ENCODE measurements at places on chromosomes 1 and 21. TPM values are rescaled to one million over a fixed set of nuclear protein-coding genes. Genes with fewer than 3 reads are reported as not detected.

Gene LRRC71
- not detected for total RNA-seq

Gene GPR52
- total RNA-seq = 8.3 TPM

Gene RGS5
- 13.1 TPM for total RNA-seq

Gene LCE5A
- total RNA-seq = not detected

GRCh38 chr1:221667504-221667903, 74.4 kb downstream of the DUSP10 start:
- no peaks in the 10 kb centered on the region for H3K36me3 ChIP-seq
- no peaks in the 10 kb centered on the region for H3K27me3 ChIP-seq
- H3K4me1 ChIP-seq = no peaks in the 10 kb centered on the region
- H3K4me3 ChIP-seq = no peak overlapping the region
- no peak overlapping the region for H3K27ac ChIP-seq

DNA sequence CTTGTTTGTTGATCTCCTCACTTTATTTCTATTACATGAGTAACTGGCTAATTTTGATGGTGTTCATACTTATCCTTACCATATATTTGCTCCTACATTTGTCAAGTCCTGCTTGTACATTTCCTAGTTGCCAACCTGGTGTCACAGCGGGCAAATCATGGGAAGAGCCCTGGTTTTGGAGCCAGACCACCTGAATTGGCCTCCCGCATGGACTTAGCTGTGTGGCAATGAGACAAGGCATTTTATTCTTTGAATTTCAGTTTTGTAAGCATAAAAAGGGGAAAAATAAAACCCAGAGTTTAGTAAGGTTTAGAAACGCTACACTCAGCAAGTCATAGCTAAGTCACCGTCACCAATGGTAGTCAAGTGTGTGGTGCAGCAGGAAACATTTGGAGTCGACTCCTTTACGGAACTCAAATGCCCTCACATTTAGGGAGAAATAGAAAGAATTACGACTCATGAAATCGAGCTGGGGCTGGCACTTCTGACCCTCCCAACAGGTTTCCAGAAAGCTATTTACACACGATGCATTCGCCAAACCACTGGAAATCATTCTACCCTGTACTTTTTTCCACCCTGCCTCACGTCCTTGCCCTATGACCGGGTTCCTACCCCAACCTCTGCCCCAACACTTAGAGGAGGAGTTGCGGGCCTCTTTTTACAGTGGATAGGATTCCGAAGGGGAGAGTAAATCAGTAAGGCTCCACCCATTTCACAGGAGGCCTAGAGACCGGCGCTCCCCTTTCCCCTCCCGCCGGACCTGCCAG, 492 bp upstream of the PGM1 start:
- H3K27ac ChIP-seq = peak overlapping the region; percentile 94
- H3K4me1 ChIP-seq = no peaks in the 10 kb centered on the region
- H3K36me3 ChIP-seq = no peaks in the 10 kb centered on the region
- no peaks in the 10 kb centered on the region for H3K27me3 ChIP-seq
- no peak for DNase-seq

DNA sequence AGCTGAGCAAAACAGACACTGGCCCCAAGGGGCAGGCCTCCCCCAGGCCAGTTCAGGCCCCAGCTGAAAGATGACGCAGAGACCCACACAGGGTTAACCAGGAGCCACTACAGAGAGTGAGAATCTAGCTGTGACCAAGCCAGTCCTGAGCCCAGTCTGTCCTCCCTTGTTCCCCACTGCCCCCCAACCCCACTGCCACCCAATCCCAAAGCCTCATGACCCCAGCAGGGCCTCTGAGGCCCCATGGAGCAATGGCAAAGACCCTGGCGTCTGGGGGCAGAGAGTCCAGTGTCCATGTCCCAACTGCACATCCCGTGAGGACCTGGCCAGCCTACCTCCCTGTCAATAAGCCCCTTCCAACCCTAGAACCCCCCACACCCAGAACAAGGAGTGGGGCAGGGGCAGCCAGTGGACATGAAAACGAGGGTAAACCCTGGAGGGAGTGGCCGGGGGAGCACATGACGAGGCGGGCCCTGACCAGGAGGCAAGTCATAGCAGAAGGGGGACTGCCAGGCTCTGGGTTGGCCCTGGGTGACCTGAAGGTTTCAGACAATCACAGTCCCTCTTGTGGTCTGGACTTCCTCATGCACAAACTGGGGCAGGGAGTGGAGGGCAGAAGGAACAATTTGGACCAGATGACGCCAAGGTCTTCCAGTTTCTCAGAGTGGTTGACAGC, 100.5 kb downstream of the GLIS1 start:
- no peaks in the 10 kb centered on the region for H3K36me3 ChIP-seq
- no peak overlapping the region for H3K27ac ChIP-seq
- no peaks in the 10 kb centered on the region for H3K27me3 ChIP-seq
- no peaks in the 10 kb centered on the region for H3K4me1 ChIP-seq
- peak; percentile 34 for DNase-seq
- no peak overlapping the region for H3K4me3 ChIP-seq

DNA sequence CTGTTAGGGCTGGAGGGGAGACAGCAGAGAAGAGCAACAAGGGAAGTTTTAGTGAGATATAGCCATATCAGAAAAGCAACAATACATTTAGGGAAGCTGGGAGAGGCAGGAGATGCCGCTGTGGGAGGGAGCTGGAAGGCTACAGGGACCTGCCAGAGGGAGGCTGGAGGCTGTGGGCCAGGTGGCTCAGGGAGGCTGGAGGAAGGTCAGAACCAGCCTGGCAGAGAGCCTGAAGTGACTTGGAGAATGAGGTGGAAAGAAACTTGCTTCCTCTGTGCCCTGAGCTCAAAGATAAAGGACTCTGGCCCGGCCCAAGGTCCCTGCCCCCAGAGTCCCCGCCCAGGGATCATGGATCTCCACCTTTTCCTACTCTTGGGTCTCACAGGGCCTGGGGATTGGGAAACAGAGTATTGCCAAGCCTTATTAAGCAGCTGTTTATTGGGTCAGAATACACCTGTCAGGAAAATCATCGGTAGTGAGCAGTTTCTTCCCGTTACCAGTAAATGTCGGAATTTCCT, 85.9 kb downstream of the KIF26B start:
- H3K4me1 ChIP-seq = no peaks in the 10 kb centered on the region
- no peaks in the 10 kb centered on the region for H3K27me3 ChIP-seq
- peak; percentile 46 for DNase-seq

- H3K4me3 ChIP-seq = no peak overlapping the region
- no peaks in the 10 kb centered on the region for H3K4me1 ChIP-seq
- no peaks in the 10 kb centered on the region for H3K27me3 ChIP-seq
- no peaks in the 10 kb centered on the region for H3K36me3 ChIP-seq
- no peak for DNase-seq
- H3K27ac ChIP-seq = no peak overlapping the region
Measured at GRCh38 chr1:89274411-89274857, 1.8 kb upstream of the GBP5 start.

DNA sequence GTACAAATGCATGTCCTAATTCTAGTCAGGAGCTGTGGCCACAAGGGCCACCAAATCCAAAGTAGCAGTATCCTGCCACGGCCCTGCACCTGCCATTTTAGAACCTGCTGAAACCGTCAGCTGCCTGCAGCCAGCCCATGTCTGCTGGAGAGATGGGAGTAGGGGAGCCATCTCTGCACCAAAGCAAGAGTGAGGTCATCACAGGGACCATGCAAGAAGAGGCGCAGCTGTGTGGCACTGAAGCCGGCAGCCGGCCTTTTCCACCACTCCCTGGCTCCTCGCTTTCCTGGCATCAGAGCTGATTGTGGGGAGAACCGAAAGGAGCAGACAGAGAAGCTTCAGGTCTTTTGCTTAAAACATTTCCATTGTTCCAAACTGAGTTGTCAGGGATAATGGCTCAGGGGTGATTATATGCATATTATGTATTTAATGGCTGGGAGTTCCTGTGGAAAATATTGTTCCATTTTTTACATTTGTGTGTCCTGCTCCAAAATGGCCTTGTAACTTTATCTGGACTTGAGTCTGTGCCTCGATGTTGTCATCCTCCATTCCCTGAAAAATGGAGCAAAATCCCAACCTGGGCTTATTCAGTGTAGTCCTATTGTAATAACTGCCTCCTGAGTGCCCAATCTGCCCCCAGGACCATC, 18.7 kb upstream of the NBL1 start:
- H3K36me3 ChIP-seq = no peaks in the 10 kb centered on the region
- no peaks in the 10 kb centered on the region for H3K27me3 ChIP-seq
- no peaks in the 10 kb centered on the region for H3K4me1 ChIP-seq

GRCh38 chr1:33042831-33043230, 6.1 kb upstream of the AK2 start:
- no peaks in the 10 kb centered on the region for H3K4me1 ChIP-seq
- H3K36me3 ChIP-seq = no peaks in the 10 kb centered on the region
- H3K27ac ChIP-seq = no peak overlapping the region
- no peaks in the 10 kb centered on the region for H3K27me3 ChIP-seq
- no peak overlapping the region for H3K4me3 ChIP-seq
- DNase-seq = no peak

- H3K27me3 ChIP-seq = no peaks in the 10 kb centered on the region
- peak; percentile 73 for DNase-seq
- H3K4me1 ChIP-seq = no peaks in the 10 kb centered on the region
- no peaks in the 10 kb centered on the region for H3K36me3 ChIP-seq
- no peak overlapping the region for H3K27ac ChIP-seq
Measured at GRCh38 chr1:44696789-44697345, 22.4 kb downstream of the ARMH1 start.

- no peaks in the 10 kb centered on the region for H3K4me1 ChIP-seq
- H3K27ac ChIP-seq = no peak overlapping the region
- H3K4me3 ChIP-seq = no peak overlapping the region
Measured at GRCh38 chr1:5579966-5580365, 412.3 kb downstream of the NPHP4 start.

GRCh38 chr1:31815752-31816500, at the start of gene SPOCD1:
Gene SPOCD1 (minus strand): TSS chr1:31816022. CDS start chr1:31815333, 689 bp downstream.
- DNase-seq = peak; percentile 94
- H3K27me3 ChIP-seq = no peaks in the 10 kb centered on the region
- H3K4me1 ChIP-seq = no peaks in the 10 kb centered on the region
- H3K27ac ChIP-seq = no peak within 1 kb of the TSS

DNA sequence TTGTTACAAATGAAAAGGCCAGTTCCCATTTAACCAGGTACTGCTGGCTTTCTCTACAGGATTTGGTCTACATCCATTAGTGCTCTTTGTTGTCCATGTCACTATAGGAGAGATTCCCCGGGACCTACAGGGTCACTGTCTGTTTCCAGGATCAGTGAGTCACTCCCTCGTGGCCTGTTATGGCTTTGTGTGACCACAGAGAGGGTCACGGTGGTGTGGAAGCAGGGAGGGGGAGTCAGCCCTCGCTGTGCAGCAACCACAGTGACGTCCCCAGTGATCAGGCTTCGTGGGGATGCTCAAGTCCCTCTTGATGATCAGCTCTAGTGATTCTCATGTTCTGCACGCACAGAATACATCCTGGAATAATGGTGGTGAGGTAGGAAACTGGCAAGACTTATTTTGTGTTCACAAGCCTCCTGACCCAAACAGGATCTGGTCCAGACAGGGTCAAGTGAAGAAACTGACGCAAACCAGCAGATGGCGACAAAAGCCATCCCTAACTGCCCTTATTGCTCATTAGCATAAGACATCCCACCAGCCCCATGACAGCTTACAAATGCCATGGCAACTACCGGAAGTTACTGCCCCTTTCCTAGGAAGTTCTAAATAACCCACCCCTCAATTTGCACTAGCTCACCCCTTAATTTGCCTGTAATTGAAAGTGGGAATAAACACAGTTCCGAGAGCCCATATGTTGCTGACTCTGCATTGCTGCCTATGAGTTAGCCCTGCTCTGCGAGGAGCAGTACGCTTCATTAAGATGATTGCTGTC, 98.5 kb downstream of the DISC1 start:
- H3K4me3 ChIP-seq = no peak overlapping the region
- no peaks in the 10 kb centered on the region for H3K36me3 ChIP-seq
- H3K27ac ChIP-seq = no peak overlapping the region
- no peak for DNase-seq
- no peaks in the 10 kb centered on the region for H3K27me3 ChIP-seq
- H3K4me1 ChIP-seq = no peaks in the 10 kb centered on the region

- H3K27me3 ChIP-seq = no peaks in the 10 kb centered on the region
- H3K27ac ChIP-seq = no peak overlapping the region
- peaks cover 40% of the 10 kb centered on the region for H3K36me3 ChIP-seq
- H3K4me1 ChIP-seq = no peaks in the 10 kb centered on the region
- no peak overlapping the region for H3K4me3 ChIP-seq
- DNase-seq = no peak
Measured at GRCh38 chr1:212782422-212783154, 9.0 kb downstream of the NSL1 start.

GRCh38 chr21:31110430-31110829, 72.2 kb upstream of the KRTAP19-8 start:
- no peaks in the 10 kb centered on the region for H3K4me1 ChIP-seq
- H3K27me3 ChIP-seq = no peaks in the 10 kb centered on the region
- no peak for DNase-seq
- H3K27ac ChIP-seq = no peak overlapping the region

- no peak overlapping the region for H3K4me3 ChIP-seq
- no peaks in the 10 kb centered on the region for H3K4me1 ChIP-seq
- DNase-seq = no peak
Measured at GRCh38 chr21:39111931-39112550, 71.2 kb downstream of the PSMG1 start.

- no peaks in the 10 kb centered on the region for H3K27me3 ChIP-seq
- H3K4me1 ChIP-seq = no peaks in the 10 kb centered on the region
- DNase-seq = no peak
- H3K27ac ChIP-seq = no peak overlapping the region
- no peaks in the 10 kb centered on the region for H3K36me3 ChIP-seq
Measured at GRCh38 chr1:209870151-209870831, 42.5 kb downstream of the UTP25 start.

- peak overlapping the region; percentile 29 for H3K27ac ChIP-seq
- H3K36me3 ChIP-seq = peaks cover 56% of the 10 kb centered on the region
- DNase-seq = no peak
- no peaks in the 10 kb centered on the region for H3K4me1 ChIP-seq
- no peak overlapping the region for H3K4me3 ChIP-seq
Measured at GRCh38 chr1:154549202-154549770, 9.2 kb downstream of the UBE2Q1 start.

- H3K4me1 ChIP-seq = no peaks in the 10 kb centered on the region
- H3K27ac ChIP-seq = no peak overlapping the region
- no peak overlapping the region for H3K4me3 ChIP-seq
Measured at GRCh38 chr1:222552882-222553281, 5.0 kb upstream of the HHIPL2 start.

- H3K36me3 ChIP-seq = no peaks in the 10 kb centered on the region
- no peak for DNase-seq
- no peaks in the 10 kb centered on the region for H3K27me3 ChIP-seq
- H3K4me3 ChIP-seq = no peak overlapping the region
- no peaks in the 10 kb centered on the region for H3K4me1 ChIP-seq
Measured at GRCh38 chr1:48670234-48671020, 106.3 kb downstream of the BEND5 start.

DNA sequence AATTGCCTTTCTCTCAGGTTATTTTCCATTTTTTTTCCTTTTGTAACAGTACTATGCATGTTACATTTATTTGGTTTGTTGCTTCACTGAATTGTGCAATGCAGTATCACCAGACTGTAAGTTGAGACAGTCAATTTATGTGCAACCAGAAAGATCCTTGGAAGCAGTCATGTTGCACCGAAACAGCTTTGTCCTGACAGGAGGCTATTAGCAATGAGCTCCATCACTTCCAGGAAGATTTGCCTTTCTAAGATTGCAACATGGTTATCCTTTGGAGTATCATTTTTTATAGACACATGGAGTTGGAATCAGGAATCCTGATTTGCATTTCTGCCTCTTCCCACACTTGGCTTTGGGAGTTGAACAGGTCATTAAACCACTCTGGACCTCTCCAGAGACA, 84.5 kb upstream of the ST6GALNAC5 start:
- no peak for DNase-seq
- H3K36me3 ChIP-seq = no peaks in the 10 kb centered on the region
- H3K4me3 ChIP-seq = no peak overlapping the region

- no peak for DNase-seq
- H3K36me3 ChIP-seq = no peaks in the 10 kb centered on the region
- H3K27ac ChIP-seq = no peak overlapping the region
- no peak overlapping the region for H3K4me3 ChIP-seq
Measured at GRCh38 chr21:15430577-15430976, 299.2 kb upstream of the USP25 start.
